Posterior cingulate gyrus (tissue), 11 donors: ENCODE measurements at places on chromosomes 6 and 20.

GRCh38 chr6:111605100-111605751 lies 452 bp downstream of the TRAF3IP2 start:
- peak; percentile 52 for DNase-seq

DNA sequence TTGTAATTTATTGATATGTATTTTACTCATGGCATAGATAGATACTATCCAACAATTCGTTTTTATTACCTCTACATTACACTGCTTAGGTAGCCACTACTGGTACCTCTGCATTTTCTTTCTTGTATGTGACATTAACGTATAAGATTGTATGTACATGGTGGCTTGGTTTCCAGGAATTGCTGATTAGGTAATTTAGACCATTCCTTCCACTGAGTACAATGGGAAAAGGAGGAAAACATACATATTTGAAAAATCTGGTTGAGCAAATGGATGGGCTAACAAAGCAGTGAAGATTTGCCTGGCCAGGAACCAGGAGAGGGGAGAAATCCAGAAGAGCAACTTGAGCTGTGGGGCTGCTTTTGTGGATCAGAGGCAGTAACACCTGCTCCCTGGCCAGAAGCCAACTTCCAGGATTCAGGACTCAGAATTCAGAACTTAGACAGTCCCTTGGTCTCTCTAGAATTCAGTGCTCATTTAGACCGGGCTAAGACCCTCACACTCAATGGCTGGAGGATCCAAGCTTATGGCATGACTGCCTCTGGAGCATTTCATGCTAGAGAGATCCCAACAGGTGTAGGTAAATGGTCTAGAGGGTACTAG lies 17.9 kb upstream of the MICB start:
- no peak for DNase-seq

DNA sequence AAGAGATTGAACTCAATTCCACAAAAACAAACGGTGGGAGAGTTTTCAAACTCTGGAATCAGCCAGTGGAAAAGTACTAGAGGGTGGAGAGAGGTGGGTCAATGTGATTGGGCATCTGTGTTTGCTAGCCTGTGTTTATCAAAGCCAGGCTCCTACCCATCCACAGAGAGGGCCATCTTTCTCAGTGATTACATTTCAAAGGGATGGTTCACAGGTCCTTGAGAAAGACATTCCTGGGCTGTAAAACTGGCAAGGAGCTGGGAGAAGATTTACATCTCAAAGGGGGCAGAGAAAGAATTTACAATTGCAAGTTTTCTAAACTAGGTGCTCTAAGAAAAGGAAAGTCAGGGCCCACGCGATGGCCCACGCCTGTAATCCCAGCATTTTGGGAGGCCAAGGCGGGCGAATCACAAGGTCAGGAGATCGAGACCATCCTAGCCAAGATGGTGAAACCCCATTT lies 146.8 kb upstream of the UST start:
- no peak for DNase-seq

GRCh38 chr6:25181350-25181724 lies 97.8 kb upstream of the CARMIL1 start:
- DNase-seq, result no peak

DNA sequence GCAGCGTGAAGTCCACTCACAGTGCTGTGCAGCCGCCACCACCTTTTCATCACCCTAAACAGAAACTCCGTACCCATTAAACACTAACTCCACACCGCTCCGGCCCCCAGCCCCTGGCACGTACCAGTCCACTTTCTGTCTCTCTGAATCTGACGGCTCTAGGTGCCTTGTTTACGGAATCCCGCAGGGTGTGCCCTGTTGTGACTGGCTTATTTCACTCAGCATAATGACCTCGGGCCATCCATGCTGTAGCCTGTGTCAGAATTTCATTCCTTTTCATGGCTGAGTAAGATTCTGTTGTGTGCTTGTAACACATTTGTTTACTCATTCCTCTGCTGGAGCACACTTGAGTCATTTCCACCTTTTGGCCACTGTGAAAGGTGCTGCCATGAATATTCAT lies 18.0 kb downstream of the TCFL5 start:
- DNase-seq, result no peak

- DNase-seq, result no peak
Observed at GRCh38 chr6:5423251-5423650, 161.9 kb downstream of the FARS2 start.

- no peak for DNase-seq
Observed at GRCh38 chr6:130324657-130325056, 41.2 kb upstream of the TMEM200A start.

- no peak for DNase-seq
Observed at GRCh38 chr6:35757456-35758123, 18.8 kb upstream of the CLPSL2 start.
